ENCODE measurements at places on chromosomes 2 and 18. TPM values are rescaled to one million over a fixed set of nuclear protein-coding genes. Genes with fewer than 3 reads are reported as not detected.

DNA sequence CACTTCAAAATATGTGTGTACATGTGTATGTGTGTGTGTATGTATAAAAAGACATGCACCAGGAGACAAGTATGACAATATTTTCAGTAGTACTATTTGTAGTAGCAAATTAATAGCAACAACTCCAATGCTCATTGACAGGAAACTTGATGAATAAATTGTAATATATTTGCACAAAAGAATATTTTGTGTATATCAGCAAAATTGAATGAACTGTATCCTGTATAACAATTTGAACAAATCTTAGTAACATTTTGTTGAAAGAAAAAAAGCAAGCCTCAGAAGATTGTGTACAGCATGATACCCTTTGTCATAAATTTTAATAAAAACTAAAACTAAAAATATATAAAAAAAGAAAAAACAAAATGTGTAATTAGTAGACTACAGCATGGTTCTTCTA, 1367.3 kb upstream of the TMEFF2 start:
- no peaks in the 10 kb centered on the region for H3K27me3 ChIP-seq
- no peaks in the 10 kb centered on the region for H3K36me3 ChIP-seq
- no peak for DNase-seq
- H3K4me1 ChIP-seq: no peaks in the 10 kb centered on the region

DNA sequence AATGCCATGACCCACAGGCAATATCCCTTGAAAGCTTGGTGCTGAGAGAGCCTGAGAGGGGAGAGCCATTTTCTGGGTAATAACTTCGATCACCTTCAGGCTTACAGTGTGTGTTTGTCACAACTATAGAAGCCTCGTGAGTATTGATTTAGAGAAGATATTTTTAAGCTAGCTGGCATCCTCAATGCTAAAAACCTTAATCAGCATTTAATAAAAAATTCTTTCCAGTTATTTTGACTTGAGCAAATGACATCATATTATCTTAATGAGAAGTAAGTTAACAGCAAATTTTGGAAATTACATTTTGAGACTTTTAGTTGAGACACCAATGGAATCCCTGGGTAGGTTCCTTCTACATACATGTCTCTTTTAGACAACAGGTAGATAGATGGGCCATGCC, 283.7 kb downstream of the NYAP2 start:
- no peaks in the 10 kb centered on the region for H3K27me3 ChIP-seq
- H3K4me1 ChIP-seq: no peaks in the 10 kb centered on the region
- DNase-seq: no peak
- H3K27ac ChIP-seq: no peak overlapping the region

GRCh38 chr2:238027591-238028415, 33.0 kb upstream of the SCLY start:
- no peaks in the 10 kb centered on the region for H3K27me3 ChIP-seq
- DNase-seq: no peak
- H3K4me1 ChIP-seq: no peaks in the 10 kb centered on the region
- no peak overlapping the region for H3K27ac ChIP-seq
- peaks cover 24% of the 10 kb centered on the region for H3K36me3 ChIP-seq
- no peak overlapping the region for H3K4me3 ChIP-seq

DNA sequence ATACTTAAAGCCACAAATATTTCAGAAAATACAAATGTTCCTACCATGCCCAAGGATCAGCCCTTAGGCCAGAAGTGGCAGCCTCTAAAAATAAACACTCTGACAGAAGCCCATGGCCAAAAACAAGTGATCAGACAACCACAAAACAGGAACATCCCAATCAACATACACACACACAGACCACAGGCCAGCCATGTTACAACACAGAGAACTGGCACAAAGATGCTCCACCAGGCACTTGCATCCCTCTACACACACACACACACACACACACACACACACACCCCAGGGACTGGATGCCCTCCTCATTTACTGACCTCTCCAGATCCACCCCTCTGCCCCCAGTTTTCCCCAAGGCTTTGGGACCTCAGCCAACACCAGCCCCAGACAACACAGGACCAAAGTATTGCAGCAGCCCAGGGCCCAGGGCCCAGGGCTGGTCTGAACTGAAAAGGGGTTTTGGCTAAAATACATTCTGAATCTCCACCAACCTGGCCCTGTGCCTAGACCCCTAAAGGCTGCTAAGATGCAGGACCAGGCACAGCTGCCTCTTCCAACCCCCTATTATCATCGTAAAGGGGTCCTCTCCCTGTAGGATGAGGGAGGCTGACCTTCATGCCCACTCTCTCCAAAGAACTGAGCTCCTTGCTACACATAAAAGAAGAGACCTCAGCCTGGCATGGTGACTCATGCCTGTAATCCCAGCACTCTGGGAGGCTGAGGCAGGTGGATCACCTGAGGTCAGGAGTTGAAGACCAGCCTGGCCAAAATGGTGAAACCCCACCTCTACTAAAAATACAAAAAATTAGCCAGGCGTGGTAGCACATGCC, 151.4 kb downstream of the TNS1 start:
- no peak overlapping the region for H3K27ac ChIP-seq
- no peak overlapping the region for H3K4me3 ChIP-seq
- H3K4me1 ChIP-seq: no peaks in the 10 kb centered on the region
- no peak for DNase-seq
- no peaks in the 10 kb centered on the region for H3K36me3 ChIP-seq

DNA sequence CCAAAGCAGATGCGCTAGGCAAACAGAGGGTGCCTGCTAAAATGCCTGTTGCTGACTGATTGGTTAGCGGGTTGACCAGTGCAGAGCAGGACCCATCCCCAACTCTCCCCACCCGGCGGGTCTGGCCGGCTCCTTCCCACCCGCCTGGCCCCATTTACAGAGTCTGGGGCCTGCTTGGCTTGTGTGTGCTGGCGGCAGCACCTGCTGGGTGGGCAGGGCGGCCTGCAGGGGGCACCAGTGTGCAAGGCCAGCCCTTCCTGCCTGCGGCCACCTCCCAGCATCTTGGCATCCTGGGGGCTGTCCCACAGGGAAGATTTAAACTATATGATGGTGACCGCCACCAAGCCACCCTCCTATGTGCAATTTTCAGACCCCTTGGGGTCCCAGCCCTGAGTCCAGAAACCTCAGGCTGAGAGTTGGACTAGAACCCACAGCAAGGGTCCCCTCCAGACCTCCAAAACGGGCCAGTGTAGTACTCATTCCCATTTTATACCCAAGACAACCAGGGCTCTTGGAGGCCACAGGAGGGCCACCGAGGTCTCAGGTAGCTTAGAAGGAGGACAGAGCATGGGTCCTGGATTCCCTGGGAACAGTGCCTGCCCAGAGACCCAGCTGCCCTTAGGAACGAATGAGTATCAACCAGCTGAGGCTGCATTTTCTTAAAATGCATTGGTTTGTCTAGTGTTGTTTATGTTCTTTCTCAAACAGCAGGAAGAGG, 173.6 kb downstream of the SMAD7 start:
- no peaks in the 10 kb centered on the region for H3K27me3 ChIP-seq
- H3K4me1 ChIP-seq: peaks cover 6% of the 10 kb centered on the region
- H3K4me3 ChIP-seq: no peak overlapping the region
- H3K36me3 ChIP-seq: no peaks in the 10 kb centered on the region
- peak; percentile 62 for DNase-seq
- H3K27ac ChIP-seq: no peak overlapping the region

GRCh38 chr2:101478181-101479001, 3.5 kb upstream of the RFX8 start:
- no peaks in the 10 kb centered on the region for H3K27me3 ChIP-seq
- H3K4me3 ChIP-seq: no peak overlapping the region
- H3K4me1 ChIP-seq: peaks cover 5% of the 10 kb centered on the region
- H3K27ac ChIP-seq: no peak overlapping the region
- no peak for DNase-seq

Gene MGAT5
- 42.4 TPM for total RNA-seq

- no peak overlapping the region for H3K4me3 ChIP-seq
- H3K36me3 ChIP-seq: no peaks in the 10 kb centered on the region
- H3K27ac ChIP-seq: no peak overlapping the region
- H3K4me1 ChIP-seq: no peaks in the 10 kb centered on the region
These were observed 172.7 kb downstream of the SETBP1 start for GRCh38 chr18:44853430-44853829.

Gene DUSP28
- total RNA-seq: 7.0 TPM

DNA sequence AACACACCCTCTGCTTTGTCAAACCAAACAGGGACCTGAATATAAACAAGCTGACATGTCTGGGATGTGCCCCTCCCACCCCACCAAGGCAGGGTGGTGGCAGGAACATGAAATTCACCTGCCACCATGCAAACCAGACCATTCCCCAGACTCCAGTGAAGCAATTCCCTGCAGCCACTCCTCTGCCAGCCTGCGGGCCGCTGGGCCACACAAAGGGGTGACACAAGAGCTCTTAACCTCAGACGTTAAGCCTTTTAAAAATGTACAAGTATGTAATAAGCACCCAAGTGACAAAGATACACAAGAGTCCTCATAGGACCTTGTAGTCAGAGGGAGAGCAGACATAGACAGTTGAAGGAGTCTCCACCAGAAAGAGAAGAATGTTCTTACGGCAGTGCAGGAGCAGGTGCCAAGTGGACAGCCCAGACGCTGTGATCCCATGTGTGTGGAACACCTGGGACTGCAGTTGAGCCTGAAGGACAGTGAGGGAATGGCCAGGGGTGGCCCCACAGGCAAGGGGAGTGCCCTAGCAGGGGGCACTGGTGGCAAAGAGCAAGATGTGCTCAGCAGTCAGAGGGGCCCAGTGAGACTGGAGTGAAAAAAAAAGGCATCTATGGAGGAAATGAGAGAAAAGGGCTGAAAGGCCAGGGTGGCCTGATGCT, 36.9 kb downstream of the CRACDL start:
- DNase-seq: no peak
- H3K4me3 ChIP-seq: no peak overlapping the region
- H3K27ac ChIP-seq: no peak overlapping the region
- no peaks in the 10 kb centered on the region for H3K27me3 ChIP-seq
- no peaks in the 10 kb centered on the region for H3K4me1 ChIP-seq

- no peak overlapping the region for H3K4me3 ChIP-seq
- H3K27ac ChIP-seq: no peak overlapping the region
- no peaks in the 10 kb centered on the region for H3K36me3 ChIP-seq
- H3K4me1 ChIP-seq: no peaks in the 10 kb centered on the region
- no peaks in the 10 kb centered on the region for H3K27me3 ChIP-seq
These were observed 54.9 kb upstream of the SLC5A7 start for GRCh38 chr2:107931412-107931811.

DNA sequence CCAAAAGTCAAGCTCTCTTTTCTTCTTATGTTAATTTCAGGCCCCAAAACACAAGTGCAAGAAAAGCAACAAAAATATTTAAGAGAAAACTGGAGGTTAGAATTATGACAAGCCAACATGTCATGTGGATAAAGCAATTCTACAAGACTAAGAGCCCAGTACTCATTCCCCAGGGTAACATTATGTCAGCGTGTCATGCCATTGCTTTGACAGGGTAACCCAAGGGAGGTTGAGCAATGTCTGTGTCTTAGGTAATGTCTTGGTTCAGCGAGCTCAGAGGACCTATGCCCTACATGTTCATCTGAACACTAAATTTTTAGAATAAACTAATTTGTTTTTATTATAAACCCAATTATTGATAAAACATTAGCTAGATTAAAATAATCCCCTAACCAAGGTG, 173.2 kb upstream of the ZNF804A start:
- no peaks in the 10 kb centered on the region for H3K36me3 ChIP-seq
- H3K4me3 ChIP-seq: no peak overlapping the region
- no peaks in the 10 kb centered on the region for H3K4me1 ChIP-seq

- H3K4me3 ChIP-seq: no peak overlapping the region
- no peaks in the 10 kb centered on the region for H3K4me1 ChIP-seq
- no peaks in the 10 kb centered on the region for H3K27me3 ChIP-seq
These were observed 887.9 kb downstream of the NRXN1 start for GRCh38 chr2:50143822-50144575.

GRCh38 chr2:36800381-36800780, 103.9 kb downstream of the VIT start:
- no peaks in the 10 kb centered on the region for H3K36me3 ChIP-seq
- H3K4me3 ChIP-seq: no peak overlapping the region
- peak; percentile 30 for DNase-seq
- H3K27me3 ChIP-seq: no peaks in the 10 kb centered on the region
- H3K27ac ChIP-seq: no peak overlapping the region
- H3K4me1 ChIP-seq: peaks cover 4% of the 10 kb centered on the region

Gene NEDD4L
- 4.1 TPM for total RNA-seq

DNA sequence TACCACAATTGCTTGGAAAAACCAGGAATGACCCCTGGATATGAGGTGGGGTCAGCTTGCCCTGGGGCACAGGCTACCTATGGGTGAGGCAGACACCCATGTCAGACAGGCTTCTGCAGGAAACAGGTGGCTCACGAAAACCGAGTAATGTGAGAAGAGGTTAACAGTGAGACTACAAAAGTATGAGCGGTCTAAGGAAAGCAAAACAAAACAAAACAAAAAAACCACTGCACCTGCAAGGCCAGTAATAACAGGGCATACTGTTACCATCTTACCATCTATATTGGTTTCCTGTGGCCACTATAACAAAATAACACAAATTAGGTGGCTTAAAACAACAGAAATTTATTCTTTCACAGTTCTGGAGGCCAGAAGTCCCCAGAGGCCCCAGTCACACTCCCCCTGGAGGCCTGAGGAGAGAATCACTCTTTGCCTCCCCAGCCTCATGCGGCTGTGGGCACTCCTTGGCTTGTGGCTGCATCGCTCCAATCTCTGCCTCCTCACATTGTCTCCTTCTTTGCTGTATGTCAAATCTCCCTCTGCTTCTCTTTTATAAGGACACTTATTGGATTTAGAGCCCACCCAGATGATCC, 86.6 kb upstream of the EPC2 start:
- H3K27ac ChIP-seq: no peak overlapping the region
- H3K4me3 ChIP-seq: no peak overlapping the region
- peaks cover 8% of the 10 kb centered on the region for H3K4me1 ChIP-seq
- no peak for DNase-seq

DNA sequence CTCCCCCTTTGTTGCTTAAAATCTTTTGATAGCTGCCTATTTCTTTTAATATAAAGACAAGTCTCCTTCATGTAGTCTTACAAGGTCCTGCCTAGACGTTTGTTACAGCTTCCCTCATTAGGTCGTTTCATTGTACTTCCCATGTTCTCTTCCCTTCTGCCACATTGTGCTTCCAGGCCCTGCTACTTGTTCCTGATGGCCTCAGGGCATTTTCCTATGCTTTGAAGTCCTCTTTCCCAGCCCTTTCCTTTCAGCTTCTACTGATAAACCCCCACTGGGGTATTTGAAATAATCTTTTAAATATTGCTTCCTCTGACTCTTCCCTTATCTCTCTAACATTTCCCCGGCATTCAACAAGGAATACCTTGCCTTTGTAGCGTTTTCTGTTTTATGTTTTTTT, 67.4 kb downstream of the UBE2E3 start:
- no peaks in the 10 kb centered on the region for H3K4me1 ChIP-seq
- H3K27ac ChIP-seq: no peak overlapping the region

Data from CD8-positive, alpha-beta memory T cell (primary cell).